ENCODE measurements at places on chromosomes 7 and 10.

GRCh38 chr10:132516771-132517725 is 20.5 kb upstream of the INPP5A start:
- peak; percentile 6 for DNase-seq

DNA sequence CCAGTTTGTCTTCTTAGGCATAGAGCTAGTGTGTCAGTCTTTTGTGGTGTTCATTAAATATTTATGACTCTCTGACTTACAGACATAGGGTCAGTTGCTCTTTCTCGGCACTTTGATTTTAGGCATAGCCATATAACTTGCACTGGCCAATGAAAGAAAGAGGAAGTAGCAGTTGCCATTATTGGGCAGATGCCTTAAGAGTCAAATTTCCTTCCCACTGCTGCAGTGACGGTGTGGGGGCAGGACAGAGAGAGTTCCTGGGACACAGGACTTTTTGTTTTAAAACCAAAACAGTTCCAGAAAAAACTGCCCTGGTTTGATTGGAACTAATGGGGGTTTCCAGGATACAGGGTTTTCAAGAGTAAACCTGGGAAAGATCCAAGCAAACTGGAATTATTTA is 60.2 kb upstream of the PHF14 start:
- peak; percentile 60 for DNase-seq

- no peak for DNase-seq
Measured at GRCh38 chr7:70710011-70710480, 421.9 kb upstream of the GALNT17 start.

- no peak for DNase-seq
Measured at GRCh38 chr10:59905066-59905730, 1.2 kb downstream of the CCDC6 start.

DNA sequence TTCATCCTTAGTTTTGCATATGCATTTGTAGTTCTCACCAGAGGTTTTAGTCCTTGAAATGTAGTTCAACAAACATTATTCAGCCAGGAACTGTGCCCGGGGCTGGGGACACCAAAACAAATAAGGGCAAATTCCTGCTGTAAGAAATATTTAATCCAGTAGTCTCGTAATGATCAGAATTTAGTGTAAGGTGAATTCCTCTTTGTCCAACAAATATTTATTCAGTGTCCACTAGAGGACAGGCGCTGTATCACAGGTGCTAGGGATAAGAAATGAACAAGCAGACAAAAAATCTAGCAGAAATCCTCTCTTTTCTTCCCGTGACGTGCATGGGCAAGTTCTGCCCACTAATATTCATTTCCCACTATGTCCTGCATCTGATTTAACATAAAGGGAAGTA is 17.6 kb downstream of the LGI1 start:
- DNase-seq, result no peak

- peak; percentile 52 for DNase-seq
Measured at GRCh38 chr7:37393476-37393875, 55.2 kb downstream of the ELMO1 start.

GRCh38 chr7:158904599-158904998 is 48.2 kb downstream of the DYNC2I1 start:
- DNase-seq, result no peak

DNA sequence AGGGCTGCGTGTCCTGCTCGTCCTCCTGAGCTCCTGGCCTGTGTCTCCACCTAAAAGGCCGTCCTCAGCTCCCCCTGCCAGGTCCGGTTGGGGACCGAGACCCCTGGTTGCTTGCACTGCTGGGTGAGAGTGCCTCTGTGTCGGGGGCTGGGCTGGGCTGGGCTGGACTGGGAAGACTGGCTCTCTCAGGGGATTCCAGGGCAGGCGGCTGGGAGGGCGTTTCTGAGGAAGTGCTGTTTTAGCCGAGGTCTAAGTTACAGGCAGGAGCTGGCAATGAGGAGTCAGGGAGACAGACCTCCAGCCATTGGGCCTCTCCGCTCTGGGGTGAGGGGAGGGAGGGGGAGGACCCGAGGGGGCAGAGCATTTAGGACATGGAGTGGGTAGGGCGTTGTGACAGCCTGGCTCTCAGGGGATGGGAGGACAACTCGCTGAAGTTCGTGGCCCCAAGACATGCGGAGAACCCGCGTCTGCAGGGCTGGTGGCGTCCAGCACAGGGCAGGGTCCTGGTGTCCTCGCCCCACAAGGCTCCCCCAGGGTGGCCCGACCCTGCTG is 20.9 kb downstream of the FOXK1 start:
- DNase-seq, result no peak

DNA sequence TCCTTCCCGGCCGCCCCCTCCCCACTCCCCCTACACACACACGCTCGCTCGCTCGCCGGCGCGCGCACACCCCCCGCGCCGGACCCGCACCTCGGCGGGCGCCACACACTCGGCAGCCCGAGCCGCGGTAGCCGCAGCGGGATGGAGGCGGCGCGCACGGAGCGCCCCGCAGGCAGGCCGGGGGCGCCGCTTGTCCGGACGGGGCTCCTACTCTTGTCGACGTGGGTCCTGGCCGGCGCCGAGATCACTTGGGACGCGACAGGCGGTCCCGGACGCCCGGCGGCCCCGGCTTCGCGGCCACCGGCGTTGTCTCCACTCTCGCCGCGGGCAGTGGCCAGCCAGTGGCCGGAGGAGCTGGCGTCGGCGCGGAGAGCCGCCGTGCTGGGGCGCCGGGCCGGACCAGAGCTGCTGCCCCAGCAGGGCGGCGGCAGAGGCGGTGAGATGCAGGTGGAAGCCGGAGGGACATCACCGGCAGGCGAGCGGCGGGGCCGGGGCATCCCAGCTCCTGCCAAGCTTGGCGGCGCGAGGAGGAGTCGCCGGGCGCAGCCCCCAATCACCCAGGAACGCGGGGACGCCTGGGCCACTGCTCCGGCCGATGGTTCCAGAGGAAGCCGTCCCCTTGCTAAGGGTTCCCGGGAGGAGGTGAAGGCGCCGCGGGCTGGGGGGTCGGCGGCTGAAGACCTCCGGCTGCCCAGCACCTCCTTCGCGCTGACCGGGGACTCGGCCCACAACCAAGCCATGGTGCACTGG is at the start of gene SORCS3:
SORCS3 (plus strand) TSS at position 104 of the 750 bp plus-strand sequence.
- DNase-seq, result no peak

DNA sequence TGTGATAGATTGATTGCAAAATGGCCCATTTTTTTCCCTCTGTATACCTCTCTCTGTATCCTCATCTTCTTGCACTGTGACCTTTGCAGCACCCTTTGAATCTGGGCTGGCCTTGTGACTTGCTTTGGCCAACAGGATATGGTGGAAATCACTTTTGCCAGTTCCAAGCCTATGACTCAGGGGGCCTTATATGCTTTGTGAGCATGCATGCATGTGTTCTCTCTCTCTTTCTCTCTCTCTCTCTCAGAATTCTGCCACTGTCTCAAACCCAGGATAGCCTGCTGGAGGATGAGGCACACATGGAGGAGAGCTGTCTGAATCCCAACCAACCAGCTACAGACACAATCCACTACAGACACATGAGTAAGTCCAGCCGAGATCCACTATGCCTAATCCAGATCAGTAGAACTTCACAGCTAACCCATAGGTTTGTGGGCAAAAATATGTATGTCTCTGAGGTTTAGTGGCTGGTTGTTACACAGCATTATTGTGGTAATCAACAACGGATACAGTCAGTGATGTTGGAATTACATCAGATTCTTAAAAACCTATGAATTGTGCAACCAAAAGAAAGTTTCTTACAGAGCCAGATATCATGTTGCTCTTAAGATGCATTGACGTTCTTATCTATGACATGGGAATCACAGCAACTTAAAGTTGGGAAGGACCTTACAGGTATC is 41.8 kb upstream of the ABCB4 start:
- peak; percentile 73 for DNase-seq

DNA sequence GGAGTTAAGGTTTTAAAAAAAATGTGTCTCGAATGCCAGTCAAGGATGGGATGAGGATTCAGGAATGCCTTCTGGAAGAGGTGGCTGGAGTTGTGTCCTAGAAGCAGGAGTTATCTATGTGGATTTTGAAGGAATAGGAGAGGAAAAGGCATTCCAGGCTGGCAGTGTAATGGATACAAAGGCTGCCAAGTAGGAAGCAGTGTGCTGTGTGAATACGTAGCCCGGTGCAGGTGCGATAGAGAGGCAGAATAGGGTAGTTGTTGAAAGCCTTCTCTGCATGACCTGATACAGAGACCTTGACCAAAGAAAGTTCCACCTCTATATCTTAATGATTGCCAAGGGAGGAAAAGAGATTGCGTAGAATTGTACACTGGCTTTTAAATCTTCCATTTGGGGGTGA is 128.1 kb upstream of the ITGB1 start:
- no peak for DNase-seq

DNA sequence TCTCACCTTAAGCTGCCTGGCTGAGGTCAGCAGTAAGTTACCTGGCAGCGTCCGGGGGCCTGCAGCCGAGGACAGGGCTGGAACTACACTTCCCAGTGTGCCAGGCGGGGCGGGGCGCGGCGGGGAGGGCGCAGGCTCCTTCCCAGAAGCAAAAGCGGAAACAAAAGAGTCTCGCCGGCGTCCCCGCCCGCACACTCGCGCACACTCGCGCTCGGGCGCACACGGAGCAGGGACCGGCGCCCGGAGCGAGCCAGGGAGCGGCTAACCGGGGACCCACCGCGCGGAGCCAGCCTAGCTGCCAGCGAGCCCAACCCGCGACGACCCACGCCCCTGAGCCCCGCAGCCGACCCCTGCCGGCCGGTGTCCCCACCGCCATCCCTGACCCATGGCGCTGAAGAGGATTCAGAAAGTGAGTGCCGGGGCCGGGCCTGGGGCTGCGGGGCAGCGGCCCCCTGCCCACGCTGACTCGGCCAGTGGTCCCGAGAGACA is at the start of gene UBE2D1:
UBE2D1 (plus strand) TSS at position 190 of the 489 bp plus-strand sequence; CDS start at position 386, 196 bp downstream.
- peak; percentile 90 for DNase-seq

DNA sequence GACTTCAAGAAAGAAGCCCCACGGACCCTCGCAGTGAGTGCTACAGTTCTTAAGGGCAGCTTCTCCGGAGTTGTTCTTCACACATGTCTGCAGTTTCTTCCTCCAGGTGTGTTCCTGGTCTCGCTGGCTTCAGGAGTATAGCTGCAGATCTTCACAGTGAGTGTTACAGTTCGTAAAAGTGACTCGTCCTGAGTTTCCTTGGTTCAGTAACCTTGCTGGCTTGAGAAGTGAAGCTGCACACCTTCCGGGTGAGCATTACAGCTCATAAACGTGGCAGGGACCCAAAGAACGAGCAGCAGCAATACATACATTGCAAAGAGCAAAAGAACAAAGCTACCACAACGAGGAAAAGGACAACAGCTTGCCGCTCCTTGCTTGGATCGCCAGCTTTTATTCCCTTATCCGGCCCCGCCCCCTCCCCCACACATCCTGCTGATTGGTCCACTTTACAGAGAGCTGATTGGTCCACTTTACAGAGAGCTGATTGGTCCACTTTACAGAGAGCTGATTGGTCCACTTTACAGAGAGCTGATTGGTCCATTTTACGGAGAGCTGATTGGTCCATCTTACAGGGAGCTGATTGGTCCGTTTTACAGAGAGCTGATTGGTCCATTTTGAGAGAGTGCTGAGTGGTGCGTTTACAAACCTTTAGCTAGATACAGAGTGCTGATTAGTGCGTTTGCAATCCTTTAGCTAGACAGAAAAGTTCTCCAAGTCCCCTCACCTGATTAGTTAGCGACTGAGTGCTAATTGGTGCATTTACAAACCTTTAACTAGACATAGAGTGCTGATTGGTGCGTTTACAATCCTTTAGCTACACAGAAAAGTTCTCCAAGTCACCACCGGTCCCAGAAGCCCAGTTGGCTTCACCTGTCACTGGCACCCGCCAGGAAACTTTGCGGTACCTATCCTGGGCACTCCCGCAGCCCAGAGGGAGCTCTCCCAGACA is 165.3 kb downstream of the AGMO start:
- DNase-seq, result no peak

DNA sequence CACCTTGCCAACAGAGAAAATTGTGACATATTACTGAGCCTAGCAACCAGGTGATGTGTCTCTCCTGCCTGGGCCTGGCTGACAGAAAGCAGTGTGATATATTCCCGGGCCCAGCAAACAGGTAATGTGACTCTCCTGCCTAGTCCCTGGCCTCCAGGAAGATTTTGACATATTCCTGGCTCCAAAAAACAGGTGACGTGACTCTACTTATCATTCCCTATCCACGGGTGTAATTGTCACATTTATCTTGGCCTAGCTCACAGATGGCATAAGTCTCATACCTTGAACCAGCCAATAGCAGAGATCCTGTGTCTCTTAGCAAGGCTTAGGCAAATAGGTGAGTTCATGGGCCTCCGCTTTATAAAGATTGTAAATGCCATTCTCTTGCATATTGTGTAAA is 49.6 kb upstream of the ZNF680 start:
- no peak for DNase-seq

DNA sequence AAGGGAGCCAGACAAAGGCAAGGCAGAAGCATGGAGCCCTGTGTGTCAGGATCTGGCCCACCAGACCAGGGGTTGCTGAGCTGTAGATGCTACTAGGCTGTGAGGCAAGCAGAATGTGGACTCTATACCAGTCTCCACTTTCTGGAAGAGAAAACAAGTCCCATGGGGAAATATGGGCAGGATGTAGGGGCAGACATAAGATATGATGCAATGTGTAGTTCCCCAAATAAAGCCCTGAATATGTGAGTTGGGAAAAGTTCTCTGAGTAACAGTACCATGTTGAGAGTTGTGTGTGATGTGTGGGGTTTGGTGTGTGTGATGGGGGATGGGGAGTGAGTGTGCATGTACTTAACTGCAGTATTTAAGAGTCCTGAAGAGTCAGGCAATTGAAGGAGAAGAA is 62.3 kb downstream of the NPSR1 start:
- DNase-seq, result no peak

DNA sequence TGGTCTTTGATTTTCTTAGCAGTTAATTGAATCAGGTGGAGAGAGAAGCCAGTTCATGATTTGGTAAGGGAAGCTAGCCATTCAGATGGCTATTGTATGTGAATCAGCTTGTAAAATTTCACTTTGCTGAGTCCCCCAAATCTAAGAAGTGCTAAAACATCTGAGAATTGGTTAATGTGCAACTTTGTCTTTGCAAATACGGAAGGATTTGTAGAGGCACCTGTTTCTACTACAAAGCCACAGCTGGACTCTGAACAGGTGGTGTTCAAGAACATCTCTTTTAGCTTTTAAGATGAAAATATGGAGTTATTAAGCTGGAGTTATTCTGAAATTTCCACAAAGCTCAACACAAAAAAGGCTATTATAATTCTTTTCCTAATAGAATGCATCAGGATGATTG is 132.6 kb downstream of the VPS50 start:
- DNase-seq, result no peak

DNA sequence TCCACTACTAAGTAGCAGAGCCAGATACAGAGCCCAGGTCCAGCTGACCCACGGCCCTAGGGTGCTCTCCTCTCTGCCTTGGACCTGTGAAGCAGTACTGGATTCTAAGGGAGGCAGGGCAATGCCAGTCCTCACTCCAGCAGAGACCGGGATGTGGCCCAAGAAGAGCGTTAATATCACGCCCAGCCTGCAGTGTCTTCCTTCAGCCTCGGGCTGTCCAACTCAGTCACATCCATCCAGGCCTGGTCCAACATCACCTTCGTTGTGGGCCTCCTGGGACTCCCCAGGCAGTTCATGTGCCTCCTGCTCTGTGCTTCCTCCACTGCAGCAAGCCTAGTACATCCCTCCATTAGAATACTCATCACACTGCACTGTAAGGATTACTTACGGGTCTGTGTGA is 114.5 kb downstream of the GRID1 start:
- no peak for DNase-seq
